ENCODE measurements at places on chromosomes 12 and 14. TPM values are rescaled to one million over a fixed set of nuclear protein-coding genes. Genes with fewer than 3 reads are reported as not detected.

The CIDEB gene
- 13.4 TPM for total RNA-seq

The SLCO1B1 gene
- total RNA-seq, result 0.04 TPM

The KLRC2 gene
- total RNA-seq, result 0.13 TPM

DNA sequence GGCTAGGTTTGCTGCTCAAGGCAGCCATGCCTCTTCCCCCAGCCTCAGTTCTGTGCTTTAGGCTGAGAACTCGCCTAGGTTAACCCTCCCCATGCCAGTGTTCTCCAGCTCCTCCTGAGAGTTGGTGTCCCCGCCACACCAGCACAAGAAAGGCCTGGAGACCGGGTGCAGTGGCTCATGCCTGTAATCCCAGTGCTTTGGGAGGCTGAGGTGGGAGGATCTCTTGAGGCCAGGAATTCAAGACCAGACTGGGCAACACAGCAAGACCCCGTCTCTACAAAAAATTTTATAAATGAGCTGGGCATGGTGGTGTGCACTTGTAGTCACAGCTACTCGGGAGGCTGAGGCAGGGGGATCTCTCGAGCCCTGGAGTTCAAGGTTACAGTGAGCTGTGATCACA, 10.2 kb downstream of the RIN3 start:
- DNase-seq, result no peak

Measured in muscle of leg (tissue), 16 donors.